ENCODE measurements at places on chromosomes 1 and 21.

- no peak for DNase-seq
Observed at GRCh38 chr1:246609632-246610031, 43.4 kb downstream of the CNST start.

- peak; percentile 45 for DNase-seq
Observed at GRCh38 chr1:93000751-93001175, 39.5 kb upstream of the DIPK1A start.

- DNase-seq = peak; percentile 68
Observed at GRCh38 chr1:161198897-161199431, at the start of gene ADAMTS4. ADAMTS4 (minus strand) TSS chr1:161199054; CDS start chr1:161198627, 427 bp downstream.

GRCh38 chr1:29716306-29716705 is 480.0 kb downstream of the PTPRU start:
- no peak for DNase-seq

DNA sequence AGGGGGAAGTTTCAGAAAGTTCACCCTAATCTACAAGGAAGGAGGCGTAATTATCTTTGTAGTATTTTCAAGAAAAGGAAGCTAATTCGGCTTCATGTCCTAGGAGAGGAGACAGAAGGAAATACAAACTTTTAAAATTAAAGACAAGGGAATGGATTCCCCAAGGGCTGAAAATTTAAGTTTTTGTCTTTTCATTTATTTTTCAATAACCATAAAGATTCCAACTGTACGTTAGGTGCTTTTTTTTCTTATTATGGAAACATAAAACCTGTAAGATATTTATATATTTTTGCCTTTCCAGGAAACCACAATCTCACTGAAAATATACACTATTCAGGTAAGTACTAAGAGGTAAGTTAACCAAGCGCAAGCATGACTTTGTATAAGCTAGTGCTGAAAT is at the start of gene OR2M3:
Gene OR2M3 (plus strand): TSS at position 301 of the 400 bp plus-strand sequence. CDS start 5,803 bp downstream, outside the sequence.
- DNase-seq = no peak

DNA sequence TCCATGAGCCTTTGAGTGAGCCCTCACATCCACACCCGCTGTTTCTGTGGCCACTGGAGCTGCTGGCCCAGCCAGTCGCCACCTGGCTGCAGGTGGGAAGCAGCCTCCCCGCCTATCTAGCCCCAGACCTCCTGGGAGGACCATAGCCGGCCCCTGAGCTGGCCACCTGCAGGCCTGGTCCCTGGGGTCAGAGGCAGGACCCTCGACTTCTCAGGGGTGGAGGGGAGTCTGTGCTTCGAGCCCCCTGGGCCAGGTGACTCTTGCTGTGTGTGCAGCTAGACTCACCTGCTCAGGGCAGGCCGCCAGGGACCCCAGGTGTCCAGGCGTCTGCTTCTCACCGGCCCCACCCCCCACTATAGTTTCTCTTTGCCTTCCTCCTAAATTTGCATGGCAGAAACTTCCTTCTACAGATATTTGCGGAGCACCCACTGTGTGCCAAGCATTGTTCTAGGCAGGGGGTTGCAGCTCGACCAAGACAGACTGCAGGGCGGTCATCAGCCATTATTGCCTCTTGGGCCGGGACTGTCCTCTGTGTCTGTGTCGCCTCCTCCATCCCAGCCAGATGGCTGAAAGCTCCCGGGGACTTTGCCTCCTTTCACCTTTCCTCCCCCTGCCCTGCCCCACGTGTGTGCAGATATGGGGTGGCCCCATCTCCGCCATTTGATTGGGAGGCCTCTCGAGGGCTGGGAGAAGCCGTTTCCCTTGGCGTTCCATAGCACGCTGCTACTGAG is 27.3 kb downstream of the SPSB1 start:
- DNase-seq = no peak
